Stimulated activated CD4-positive, alpha-beta T cell treated with anti-CD3 and anti-CD28 coated beads, Interleukin-1b, Interleukin-23, amount 100 ng/mL, for 1 hour (primary cell): ENCODE measurements at places on chromosomes 16 and 17.

DNA sequence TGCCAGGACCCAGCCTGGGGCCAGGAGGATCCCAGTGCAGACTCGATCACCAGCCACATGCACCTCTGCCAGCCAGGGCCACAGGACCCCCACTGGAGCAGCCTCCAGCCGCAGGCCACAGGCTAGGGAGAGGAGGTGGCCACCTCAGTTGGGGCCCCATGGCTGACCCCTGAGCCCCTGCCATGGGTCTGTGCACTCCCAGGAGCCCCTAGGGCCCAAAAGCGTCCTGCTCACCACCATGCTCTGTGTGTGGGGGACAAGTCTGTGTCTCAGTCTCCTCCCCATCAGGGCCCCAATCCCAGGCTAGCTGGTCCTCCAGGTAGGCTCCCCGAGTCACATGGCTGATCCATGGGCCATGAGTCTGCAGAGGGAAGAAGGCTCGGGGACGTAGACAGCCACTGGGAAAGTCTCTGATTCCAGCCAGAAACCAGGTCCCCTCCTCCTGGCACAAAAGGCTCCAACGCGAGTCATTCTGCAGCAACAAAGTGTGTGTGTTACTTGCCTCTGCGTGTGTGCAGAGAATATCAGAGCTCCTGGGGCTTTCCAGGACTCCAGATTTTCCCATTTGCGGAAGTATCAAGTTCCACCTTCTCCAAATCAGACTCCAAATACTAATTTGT, 6.1 kb upstream of the PRSS8 start:
- no peak for DNase-seq

GRCh38 chr17:50872710-50873424, 6.7 kb upstream of the TOB1 start:
- DNase-seq = no peak

- no peak for DNase-seq
Observed at GRCh38 chr17:33798308-33798707, 456.8 kb upstream of the CCL2 start.

DNA sequence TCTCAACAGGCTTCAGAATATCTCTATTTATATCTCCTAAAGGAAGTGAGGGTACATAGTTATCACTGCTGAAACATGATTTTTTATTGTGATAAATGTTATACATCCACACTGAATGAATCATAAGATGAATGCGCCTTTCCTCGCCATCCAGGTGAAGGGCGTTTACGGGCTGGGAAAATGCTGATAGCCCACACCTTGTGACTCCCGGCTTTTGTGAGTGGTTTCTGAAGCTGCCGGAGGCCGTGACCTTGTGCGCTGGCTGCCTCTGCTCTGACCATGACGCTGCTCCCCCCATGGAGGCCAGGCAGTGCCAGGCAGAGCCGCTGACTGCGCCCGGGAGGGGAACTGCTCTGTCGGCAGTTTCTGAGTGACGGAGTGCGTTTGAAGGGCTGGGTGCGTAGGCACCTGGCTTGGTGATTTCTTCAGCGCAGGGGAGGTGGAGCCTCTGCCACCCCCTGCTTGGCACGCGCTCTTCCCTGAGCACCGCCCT, 97.2 kb downstream of the RAP1GAP2 start:
- DNase-seq = no peak

DNA sequence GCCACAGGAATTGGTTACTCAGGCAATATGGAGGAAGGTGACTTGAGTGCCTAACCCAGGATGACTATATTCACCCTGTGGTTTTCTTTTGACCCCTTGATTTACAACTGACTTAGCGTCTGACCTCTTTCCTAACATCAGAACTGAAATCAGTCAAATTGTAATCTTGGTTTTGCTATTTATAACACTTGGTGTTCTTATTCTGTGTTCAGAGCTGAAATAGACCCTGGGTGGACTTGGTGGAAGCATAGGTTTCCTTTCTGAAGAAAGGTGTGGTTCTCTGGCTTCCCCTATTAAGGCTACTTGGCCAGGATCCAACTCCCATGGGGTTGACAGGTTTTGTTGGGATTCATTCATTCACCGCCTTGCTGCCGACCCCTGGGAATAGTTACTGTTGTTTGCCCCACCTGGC, 80.8 kb downstream of the CLEC16A start:
- no peak for DNase-seq

DNA sequence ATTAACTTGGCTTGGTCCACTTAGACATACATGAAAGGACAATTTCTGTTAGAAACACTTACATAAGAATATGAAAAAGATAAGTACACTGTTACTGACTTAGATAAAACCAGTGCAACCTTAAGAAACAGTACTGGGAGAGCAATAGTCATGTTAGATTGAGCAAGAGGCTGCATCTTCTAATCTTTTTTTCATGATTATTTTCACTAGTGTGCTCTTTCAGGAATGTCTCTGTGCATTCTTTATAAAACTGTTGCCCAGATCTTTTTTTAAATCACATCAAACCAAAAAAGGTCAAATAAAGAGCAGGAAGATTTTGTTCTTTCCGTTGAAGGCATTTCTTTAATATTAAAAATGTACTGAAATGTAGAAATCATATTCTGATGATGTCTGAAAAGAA, 100.7 kb upstream of the AXIN2 start:
- no peak for DNase-seq
